ENCODE measurements at places on chromosomes 1 and 21.

DNA sequence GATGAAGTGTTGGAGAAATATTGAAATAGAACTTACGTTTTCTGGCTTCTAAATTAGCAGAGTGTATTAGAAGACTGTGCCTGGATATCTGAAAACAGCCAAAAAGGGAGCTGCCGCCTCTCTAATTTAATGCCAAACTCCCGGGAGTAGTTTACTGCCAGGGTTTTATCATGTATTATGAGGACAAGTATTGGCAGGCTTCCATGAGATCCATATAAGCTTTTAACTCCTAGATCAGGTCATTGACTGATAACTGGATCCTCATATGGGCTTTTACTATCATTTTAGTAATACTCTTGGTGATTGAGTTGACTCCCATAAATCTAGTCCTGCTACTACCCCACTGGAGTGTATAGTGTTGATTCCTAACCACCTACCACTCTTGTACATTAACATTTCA lies 178.4 kb upstream of the CXADR start:
- DNase-seq: no peak

DNA sequence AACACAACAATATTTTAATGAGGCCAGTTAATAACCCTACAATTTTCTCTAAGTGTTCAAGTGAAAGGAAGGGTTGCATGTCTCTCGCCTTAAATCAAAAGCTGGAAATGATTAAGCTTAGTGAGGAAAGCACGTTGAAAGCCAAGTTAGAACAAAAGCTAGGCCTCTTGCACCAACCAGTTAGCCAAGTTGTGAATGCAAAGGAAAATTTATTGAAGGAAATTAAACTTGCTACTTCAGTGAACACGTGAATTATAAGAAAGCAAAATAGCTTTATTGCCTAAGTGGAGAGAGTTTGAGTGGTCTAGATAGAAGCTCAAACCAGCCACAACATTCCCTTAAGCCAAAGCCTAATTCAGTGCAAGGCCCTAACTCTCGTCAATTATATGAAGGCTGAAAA lies 135.6 kb downstream of the DUSP10 start:
- no peak for DNase-seq

GRCh38 chr1:91809317-91809716 lies 76.6 kb downstream of the TGFBR3 start:
- no peak for DNase-seq

GRCh38 chr21:35197992-35198431 lies 148.9 kb upstream of the RUNX1 start:
- DNase-seq: peak; percentile 79

DNA sequence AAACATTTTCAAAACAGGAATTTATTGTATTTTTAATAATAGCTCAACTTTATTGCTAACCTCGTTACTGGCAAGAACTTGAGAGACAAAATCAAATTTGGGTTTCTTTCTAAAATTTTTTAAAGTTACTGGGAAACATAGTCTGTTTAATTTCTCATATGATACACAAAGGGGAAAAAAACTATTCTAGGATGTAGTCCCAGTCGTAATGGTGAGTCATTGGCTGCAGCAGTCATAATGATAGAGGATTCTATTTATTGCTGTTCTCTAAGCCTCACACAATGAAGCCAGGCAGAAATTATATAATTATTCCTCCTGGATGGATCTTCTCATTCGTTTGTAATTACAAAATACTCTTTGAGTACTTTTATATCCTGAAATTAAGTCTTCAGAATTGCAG lies 326.5 kb upstream of the SGIP1 start:
- DNase-seq: peak; percentile 10

DNA sequence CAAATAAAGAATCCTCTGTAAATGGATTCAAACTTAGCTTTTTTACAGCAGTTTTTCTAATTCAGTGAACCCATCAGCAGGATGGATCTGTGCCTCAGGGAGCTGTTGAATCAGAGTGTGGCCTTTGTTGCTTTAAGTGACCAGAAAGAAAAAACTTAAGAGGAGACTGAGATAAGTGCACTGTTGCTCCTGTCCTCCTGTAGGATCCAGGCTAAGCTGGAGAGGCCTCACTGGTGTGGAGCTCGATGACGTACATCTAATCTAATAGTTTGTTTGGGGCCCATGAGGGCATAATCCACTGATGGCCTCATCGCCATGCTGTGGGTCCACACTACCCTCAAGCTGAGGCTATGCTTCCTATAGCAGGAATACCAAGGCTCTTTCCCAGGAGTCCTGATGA lies 10.6 kb downstream of the DIP2A start:
- DNase-seq: no peak

DNA sequence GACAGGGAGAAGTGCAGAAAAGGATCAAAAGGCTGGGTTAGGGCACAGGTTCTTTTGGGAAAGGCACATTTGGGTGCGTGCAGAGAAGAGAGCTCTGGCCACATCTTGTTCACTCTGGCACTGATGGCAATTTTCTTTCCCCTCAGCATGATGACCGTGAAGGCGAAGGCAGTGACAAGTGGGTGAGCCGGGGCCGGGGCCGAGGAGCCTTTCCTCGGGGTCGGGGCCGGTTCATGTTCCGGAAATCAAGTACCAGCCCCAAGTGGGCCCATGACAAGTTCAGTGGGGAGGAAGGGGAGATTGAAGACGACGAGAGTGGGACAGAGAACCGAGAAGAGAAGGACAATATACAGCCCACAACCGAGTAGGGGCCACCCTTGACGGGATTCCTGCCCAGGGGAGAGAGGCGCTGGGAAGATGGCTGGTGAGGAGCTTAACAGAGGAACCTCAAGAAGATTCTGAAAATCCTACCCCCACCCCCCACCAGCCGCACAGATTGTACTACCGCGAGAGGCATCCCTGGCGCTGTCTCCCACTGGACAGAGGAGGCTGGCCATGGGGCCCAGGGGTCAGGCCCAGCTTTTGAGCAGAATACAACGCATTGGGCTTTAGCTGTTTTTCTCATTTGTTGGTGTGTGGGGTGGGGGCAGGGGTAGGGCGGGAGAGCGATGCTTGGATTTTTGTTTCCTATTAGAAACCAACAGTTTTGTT lies 2.4 kb upstream of the SH3D21 start:
- no peak for DNase-seq

- no peak for DNase-seq
Observed at GRCh38 chr1:118918230-118918939, 69.8 kb downstream of the TBX15 start.

GRCh38 chr21:14889080-14889810 lies 175.6 kb downstream of the NRIP1 start:
- no peak for DNase-seq

GRCh38 chr1:76494807-76495206 lies 372.5 kb upstream of the ST6GALNAC5 start:
- no peak for DNase-seq

DNA sequence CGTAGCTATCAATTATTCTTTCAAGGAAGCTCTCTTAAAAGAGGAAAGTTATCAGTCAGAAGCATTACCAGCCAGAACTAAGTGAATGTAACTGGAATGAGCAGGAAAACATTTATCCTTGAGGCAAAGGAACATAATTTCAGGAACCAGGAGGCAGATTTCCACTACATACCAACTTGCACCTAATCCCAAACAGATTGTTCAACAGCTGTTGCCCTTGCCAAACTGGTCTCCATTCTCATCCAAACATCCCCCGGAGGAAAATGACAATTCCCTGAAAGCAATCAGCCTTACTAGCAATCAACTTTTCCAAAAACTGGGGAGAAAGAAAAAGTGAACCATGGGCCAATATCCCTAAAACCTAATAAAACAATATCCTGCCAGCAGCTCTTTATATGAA lies 35.0 kb downstream of the ENAH start:
- no peak for DNase-seq

GRCh38 chr1:4016351-4017130 lies 116.5 kb upstream of the C1orf174 start:
- no peak for DNase-seq

DNA sequence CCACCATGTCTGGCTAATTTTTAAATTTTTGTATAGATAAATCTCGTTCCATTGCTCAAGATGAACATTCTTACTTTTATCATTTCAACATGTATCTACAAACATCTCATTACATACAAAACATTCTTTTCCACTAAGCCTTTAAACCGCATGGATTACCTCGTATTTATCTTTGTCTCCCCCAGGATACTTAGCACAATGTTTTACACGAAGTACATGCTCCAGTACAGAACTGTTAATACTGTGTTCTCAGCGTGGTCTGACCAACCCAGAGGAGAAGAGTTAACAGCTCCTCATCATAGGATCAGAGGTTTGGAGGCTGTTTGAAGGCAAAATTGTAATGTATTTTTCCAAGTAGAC lies 7.4 kb downstream of the PIK3C2B start:
- DNase-seq: no peak

DNA sequence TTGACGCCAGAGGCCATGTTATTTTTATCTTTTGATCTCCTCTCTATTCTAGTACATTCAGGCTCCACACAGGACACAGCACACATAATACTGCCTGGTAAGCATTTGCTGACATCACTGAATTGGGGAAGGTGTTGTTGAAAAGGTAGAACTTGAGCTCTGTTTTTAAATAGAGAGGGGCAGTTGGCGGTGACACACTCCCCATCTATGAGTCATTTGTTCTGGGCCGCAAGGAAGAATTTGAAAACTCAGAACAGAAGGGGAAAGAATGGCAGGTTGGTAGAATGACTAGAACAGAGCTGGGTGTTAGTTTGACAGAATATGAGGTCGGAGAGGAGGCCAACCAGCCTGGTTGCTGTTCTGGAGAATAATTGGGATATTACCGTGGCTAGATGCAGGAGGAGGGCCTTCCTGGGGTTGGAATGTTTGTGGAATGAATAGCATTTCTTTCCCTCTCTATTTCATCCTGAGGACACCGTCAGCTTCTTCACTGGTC lies 52.1 kb upstream of the ERRFI1 start:
- DNase-seq: no peak

- DNase-seq: no peak
Observed at GRCh38 chr21:28437061-28437460, 555.6 kb downstream of the LTN1 start.

- no peak for DNase-seq
Observed at GRCh38 chr21:41973427-41973831, 19.6 kb upstream of the C2CD2 start.

DNA sequence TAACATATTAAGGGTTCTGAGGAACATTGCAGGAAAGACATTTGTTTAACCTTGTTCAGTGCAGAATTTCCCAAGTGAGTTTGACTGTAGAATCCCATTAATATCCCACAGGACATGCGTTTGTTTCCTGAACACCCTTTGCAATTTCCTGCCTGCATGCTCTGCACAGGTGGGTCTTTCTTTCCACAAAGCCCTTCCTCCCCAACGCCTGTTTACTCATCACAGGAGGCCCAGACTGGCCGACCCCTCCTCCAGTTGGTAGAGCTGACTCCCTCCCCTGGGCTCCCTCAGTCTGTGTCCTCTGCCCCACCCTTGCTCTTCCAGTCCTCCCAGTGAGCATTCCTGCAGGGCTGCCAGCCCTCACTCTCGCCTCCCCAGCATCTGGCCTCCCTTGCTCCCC lies 47.5 kb upstream of the CTPS1 start:
- no peak for DNase-seq

DNA sequence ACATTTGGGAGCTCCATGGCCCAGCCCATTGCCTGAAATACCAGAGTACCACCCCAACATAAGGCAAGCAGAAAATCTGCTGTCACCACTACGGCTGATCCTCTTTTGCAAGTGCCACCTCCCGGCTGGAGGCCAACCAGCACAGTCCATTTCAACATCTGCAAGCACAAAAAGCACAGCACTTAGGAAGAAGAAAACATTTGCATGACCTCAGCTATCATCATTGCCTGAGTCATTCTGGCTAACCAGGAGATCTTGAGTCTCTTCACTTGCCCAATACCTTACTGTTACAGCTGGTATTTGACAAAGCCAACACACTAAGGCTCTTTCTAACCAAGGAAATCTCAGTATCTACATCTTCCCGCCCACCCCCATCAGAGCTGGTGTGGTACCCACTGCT lies 55.9 kb downstream of the NEK7 start:
- peak; percentile 61 for DNase-seq

DNA sequence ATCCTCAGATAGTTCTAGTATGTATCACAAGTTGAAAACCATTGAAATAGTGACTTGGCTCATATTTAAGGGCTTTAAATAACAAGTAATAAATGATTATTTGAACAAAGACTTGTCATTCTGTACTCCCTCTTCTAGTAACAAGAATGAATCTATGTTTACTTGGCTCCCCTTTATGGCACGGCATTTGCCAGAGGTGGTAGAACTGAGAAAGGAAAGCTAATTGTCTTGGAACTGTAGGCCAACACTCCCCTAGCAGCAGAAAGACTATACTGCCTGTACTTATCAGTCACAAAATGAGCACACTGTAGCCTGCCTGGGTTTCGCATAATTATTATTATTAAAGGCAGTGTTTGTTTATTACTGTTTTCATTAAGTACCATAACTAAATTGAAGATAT lies 29.6 kb upstream of the SMYD2 start:
- DNase-seq: no peak

DNA sequence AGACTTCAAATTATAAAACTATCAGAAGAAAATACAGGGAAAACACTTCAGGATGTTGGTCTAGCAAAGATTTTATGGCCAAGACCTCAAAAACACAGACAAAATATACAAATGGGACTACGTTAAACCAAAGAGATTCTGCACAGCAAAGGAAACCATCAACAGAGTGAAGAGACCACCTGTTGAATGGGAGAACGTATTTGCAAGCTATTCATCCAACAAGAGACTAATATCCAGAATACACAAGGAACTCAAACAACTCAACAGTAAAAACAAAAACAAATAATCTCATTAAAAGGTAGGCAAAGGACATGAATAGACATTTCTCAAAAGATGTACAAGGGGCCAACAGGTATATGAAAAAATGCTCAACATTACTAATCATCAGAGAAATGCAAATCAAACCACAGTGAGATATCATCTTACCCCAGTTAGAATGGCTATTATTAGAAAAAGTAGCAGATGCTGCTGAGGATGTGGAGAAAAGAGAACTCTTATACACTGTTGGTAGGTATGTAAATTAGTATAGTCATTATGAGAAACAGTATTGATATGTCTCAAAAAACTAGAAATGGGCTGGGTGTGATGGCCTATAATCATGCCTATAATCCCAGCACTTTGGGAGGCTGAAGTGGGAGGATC lies 112.6 kb downstream of the LRIG2 start:
- no peak for DNase-seq

Data from AG04449 (cell line).